Caki2 (cell line): ENCODE measurements at places on chromosomes 5 and 9.
A peak's percentile ranks its signal among the peaks of the same experiment; 100 is the strongest.

GRCh38 chr9:93620041-93620506, 43.7 kb downstream of the PHF2 start:
- no peak for DNase-seq

- no peak for DNase-seq
These were observed 92.7 kb downstream of the RAD23B start for GRCh38 chr9:107375651-107376369.

- no peak for DNase-seq
These were observed 56.9 kb upstream of the SMIM23 start for GRCh38 chr5:171728686-171729085.

- DNase-seq = no peak
These were observed 318.8 kb downstream of the DNAH5 start for GRCh38 chr5:13625616-13626198.

GRCh38 chr5:98570661-98571191, 202.7 kb upstream of the RGMB start:
- no peak for DNase-seq

- peak; percentile 20 for DNase-seq
These were observed 295.1 kb downstream of the BNC2 start for GRCh38 chr9:16575142-16575985.

- DNase-seq = no peak
These were observed 13.0 kb upstream of the CYFIP2 start for GRCh38 chr5:157252711-157253465.

DNA sequence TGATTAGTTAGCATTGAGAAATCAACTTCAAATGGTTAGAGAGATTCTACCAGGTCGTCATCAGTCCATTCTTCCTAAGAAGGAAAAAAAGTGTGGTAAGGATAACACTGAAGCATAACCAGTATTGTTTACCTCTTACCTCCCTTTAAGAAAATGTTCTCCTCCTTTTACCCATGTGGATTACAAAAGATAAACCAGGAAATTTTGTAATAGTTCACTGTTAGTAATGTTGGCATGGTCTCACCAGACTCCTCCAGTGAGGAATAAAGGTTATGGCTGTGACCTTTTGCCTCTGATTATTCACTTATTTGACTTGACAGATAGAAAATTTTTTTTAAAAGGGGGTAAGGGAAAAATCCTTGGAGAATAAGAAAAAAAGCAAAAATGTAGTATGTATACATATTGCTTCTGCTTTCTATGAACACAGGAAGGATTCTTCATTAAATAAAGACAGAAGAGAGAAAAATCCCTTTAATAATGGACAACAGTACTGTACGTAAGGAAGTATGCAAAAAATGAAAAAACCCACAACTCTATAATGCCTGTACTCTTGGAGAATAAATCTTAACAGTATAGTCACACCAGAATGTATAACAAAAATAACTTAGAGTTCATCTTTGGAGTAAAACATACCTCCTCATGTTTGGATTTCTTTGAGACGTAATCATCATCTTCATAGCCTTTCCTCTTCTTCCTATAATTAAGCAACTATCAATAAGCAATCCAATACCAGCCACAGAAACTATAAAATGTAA, 18.1 kb downstream of the CCNH start:
- peak; percentile 27 for DNase-seq

- no peak for DNase-seq
These were observed 212.1 kb downstream of the ARL15 start for GRCh38 chr5:54098267-54098666.

GRCh38 chr9:128002959-128003358, 22.2 kb upstream of the EEIG1 start:
- DNase-seq = no peak

GRCh38 chr9:128558431-128559310, 6.3 kb downstream of the SPTAN1 start:
- peak; percentile 68 for DNase-seq

DNA sequence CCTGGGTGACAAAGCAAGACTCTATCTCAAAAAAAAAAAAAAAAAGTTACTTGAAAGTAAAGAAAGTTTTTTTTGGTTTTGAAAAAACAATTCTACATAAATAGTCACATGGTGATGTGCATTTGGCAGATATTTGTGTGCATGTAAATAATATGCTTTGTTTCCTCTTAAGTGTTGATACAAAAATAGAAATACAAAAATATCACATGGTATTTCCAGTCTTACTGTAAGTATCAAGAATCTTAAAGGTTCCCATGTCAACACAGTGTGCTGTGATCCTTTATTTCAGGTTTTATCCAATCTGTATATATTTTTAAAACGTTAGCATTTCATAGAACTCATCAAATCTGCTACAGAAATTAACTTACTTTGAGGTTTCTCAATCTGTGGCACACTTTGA, 521.9 kb downstream of the TLE4 start:
- DNase-seq = no peak

DNA sequence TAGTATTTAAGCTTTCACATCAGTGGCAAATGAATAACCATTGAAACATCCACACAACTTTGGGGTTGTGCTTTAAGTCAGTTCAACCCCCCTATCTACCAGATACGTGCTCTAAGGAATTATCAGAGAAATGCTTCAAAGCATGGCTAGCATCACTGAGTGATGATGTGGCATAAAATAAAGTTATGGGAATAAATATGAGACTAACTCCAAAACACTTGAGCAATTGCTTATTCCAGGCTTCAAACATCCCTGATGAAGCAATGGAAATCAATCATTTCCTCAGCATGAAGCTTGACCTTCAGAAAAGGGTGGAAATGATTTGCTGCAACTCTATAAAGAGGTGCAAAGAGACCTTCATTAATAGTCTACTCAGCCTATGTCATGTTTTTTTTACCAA, 292.0 kb upstream of the SMC2 start:
- no peak for DNase-seq

DNA sequence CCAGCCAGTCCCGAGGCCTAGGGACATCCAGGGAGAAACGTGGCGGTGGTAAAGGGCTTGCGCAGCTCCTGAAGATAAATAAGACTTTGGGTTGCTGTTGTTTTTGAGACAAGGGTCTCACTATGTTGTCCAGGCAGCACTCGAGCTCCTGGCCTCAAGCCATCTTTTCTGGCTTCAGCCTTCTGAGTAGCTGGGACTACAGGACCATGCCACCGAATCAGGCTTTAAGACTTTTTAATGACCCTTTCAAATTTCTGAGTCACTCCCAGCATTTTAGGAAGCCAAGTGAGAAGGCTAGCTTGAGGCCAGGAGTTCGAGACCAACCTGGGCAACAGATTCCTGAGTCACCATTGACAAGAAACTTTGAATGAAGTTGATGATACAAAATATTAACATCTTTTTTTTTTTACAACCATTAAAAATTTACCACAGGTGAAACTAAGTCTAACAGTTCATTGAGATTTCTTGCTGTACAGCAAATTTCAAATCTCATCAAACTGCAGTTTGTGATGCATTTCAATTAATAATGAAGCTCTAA, 817 bp upstream of the GNE start:
- DNase-seq = no peak

- no peak for DNase-seq
These were observed 148.5 kb downstream of the COL23A1 start for GRCh38 chr5:178441486-178442270.

- peak; percentile 91 for DNase-seq
These were observed 66.6 kb downstream of the C9orf152 start for GRCh38 chr9:110141227-110141793.

DNA sequence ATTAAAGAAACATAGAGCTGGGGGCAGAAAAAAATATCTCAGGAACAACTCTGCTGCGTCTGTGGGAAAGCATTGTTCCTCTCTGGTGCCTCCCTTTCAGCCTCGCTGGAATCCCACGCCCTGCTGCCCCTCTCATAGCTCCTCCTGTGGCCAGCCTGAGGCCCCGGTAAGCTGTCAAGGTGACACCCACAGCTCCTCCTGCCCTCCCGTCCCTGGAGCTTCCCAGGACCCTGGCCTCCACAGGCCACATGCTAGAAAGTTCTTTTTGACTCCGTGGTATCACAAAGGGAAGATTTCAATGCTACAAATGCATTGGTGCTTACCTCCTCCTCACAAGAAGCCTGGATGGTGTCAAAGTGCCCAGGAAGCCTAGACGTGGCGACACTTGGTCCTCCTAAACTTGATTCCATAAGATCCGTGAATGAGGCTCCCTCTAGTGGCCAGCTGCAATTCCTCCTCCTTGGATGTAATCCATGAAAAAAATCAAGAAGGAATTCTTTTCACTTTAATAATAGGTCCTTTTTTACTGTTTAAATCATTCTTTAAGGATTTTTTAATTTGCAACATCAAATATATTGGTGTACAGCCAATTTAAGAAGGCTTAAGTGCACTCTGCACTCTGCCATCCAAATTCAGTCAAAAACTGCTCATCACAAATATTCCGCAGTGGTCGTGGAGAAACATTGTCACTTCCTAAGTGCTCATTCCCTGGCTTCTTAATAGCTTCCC, 104.9 kb downstream of the CFAP90 start:
- DNase-seq = peak; percentile 35

- no peak for DNase-seq
These were observed 16.8 kb upstream of the TCOF1 start for GRCh38 chr5:150340614-150341255.

DNA sequence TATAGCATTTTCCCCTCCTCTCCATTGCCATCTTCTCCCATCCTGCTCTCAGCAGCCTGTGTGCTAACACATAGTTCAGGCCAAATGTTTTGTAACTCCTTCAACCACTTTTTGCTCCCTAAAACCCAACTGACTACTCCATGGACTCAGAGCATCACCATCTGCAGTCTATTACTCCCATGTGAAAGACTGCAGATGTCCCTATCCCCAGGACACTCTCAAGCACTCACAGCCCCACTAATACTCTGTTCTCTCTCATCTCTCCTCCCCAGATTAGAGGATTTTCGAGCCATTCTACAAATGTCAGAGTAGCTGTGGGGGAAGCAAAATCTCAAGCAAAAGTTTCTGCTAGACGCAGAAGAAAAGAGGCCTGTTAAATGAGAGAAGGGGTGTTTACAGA, 99.3 kb downstream of the ITGA1 start:
- no peak for DNase-seq

GRCh38 chr5:2758632-2759031, 7.2 kb upstream of the IRX2 start:
- no peak for DNase-seq

DNA sequence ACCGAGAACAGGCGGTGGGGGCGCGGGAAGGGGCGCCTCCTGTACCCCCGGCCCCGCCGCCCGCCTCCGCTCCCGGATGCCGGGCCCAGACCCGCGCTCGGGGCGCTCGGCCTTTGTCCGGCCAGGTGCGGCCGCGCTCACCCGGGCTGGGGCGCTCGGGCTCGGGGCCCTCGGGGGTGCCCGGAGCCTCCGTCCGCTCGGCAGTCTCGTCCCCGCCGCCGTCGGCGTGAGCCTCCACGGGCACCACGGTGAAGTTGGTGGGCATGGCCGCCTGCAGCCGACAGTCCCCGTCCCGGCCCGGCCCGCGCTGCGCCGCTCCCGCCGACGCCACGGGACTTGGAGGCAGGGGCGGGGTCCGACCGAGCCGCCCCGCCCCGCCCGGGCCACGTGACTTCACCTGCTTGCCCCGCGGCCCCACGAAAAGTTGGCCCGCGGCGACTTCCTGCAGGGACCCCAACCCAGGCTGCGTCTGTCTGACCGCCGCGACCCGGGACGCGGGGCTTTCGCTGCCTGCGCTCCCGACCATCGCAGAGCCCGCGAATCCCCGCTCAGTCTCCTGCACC, at the start of gene SLC12A7:
TSS of gene SLC12A7 (minus strand) at position 337 of the 563 bp plus-strand sequence. CDS start at position 265, 72 bp downstream.
- DNase-seq = peak; percentile 50

DNA sequence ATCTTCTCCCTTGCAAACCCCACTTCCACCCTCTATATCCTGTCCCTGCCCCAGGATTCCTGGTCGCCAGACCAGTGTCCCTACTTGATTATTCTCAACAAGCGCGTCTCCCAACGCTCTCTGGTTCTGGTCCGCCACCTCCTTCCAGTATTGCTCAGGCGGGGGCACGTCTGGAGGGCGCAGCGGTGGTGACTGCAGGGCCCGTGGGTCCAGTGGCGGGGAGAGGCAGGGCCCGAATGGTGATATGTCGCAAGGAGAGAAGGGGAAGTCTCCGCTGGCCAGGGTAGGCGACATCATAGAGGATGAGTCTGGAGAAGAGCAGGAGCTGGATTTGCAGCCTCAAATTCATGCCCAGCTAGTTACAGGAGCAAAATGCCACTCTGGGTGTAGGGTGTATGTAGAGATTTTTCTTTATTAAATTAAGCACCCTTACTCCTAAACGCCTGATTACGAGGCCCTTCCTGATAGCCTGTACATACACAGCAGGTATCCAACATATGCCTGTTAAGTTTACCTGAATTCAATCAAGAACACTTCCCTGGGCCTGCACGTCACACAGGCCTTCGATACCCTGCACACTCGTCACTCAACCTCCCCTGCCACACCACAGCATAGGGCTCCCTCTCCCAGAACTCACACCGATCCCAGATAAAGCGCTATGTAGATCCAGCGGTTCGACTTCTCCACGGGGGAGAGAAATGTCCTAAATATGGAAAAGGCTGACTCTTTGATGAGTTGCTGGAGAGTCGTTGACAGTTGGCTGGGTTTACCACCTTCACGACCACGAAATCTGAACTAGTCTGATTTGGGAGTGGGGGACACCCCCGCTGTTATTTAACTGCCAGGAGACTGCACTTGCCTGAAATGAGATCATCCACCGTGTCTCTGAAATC, 4.8 kb downstream of the MCIDAS start:
- no peak for DNase-seq

GRCh38 chr9:22241024-22241423, 205.6 kb upstream of the DMRTA1 start:
- no peak for DNase-seq

- no peak for DNase-seq
These were observed 3.0 kb downstream of the N4BP3 start for GRCh38 chr5:178116143-178116885.

GRCh38 chr5:34915856-34916192, 313 bp downstream of the BRIX1 start:
- DNase-seq = peak; percentile 31

- no peak for DNase-seq
These were observed 421.8 kb downstream of the SEMA5A start for GRCh38 chr5:9124071-9124470.

DNA sequence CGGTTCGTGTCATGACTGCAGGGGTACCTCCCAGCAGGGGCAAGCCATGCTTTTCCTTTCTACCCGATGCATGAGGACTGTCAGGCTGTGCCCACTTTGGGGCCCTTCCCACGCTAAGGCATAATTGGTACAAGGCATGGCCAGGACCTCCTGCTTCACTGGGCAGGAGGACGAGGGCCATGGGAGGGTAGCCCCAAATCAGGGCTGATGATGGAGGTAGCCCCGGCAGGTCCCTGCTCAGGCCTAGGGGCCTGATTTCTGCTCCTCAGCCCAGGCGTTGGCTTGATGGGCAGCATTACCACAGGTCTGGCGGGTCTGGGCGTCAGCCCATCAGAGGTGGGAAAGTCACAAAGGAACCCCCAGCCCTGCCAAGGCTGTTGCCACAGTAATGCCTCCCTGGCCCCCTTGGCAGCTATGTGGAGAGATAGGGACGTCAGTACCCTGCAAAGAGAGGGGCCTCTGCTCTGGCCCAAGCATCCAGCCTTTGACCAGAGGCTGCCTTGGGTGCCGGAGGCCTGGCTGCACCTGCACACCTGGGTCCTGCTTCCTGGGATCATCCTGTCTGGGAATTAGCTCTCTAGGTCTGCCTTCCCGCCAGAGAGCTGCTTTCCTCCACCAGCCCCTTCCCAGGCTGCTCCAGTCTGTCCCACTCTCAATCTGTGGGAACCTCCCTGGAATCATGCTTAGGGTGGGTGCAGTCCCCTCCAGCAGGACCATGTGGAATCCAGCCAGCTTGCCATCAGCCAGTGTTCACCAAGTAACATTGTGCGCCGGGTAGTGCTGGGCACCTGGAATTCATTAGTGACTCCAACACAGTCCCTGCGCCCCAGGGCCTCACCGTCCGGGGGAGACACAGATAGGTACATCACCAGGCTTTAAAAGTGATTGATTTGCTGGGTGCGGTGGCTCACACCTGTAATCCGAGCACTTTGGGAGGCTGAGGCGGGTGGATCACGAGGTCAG, 15.4 kb downstream of the TSPAN17 start:
- no peak for DNase-seq
